ENCODE measurements at places on chromosomes 11 and 22. TPM values are rescaled to one million over a fixed set of nuclear protein-coding genes. Genes with fewer than 3 reads are reported as not detected.
A peak's percentile ranks its signal among the peaks of the same experiment; 100 is the strongest.

The CD6 gene
- total RNA-seq = not detected

The IL17RA gene
- total RNA-seq = 5.9 TPM

The BTBD18 gene
- not detected for total RNA-seq

The INS gene
- total RNA-seq = not detected

DNA sequence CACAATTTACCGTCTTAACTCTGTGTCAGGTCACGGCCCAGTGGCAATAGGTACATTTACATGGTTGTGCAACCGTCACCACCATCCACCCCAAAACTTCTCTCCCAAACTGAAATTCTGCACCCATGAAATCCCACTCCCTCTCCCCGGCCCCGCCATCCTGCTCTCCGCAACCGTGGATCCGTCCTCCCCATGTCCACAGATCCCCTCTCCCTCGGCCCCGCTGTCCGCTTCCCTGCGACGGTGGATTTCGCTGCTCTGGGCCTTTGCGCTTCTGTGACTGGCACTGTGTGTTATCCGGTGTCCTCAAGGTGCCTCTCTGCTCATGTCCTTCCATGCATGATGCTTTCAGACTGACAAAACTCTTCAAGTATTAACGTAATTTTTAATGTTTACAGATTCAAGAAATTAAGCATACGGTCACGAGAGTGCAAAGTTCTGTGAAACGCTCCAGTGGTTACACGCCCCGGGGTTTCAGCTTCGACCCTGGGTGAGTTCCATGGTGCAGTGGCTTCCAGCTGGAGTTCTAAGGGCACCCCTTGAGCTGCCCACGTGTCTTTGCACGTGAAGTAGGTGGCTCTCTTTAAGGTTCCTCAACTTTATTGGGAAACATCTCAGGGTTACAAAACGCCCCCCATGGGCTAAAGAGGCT lies 76.4 kb downstream of the KCNQ1 start:
- DNase-seq = no peak

DNA sequence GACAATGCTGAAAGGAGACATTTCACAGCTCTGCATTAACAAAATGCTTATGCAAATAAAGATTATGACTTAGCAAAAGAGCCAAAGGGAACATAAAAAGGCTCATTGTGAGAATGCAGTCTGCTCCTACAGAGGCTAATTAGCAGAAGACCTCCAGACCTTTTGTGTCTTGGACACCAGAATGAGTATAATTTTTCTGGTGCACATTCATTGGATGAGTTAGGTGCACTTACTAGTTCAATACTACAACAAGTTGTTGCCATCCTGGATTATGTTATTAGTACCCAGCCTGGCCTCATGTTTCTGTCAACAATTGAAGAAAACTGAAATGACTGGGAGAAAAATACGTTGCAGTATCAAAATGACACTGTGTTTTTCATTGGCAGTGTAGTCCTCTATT lies 613.2 kb upstream of the CHORDC1 start:
- no peak for DNase-seq

DNA sequence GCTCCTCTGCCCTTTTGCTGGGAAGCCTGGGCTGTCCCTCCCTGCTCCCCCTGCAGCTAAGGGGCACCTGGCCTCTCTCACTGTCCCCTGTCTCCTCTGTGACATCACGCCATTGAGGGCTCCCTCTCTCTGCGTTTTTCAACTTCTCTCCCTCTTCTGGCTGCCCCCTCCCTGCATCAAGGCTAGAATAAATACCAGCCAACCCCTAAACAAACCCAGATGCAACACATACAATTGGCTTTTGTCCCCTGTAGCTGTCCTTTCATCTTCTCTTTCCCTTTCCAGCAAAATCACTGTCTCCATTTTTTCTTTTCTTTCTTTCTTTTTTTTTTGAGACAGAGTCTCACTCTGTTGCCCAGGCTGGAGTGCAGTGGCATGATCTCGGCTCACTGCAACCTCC lies 3.3 kb upstream of the MIEF1 start:
- DNase-seq = no peak

GRCh38 chr11:3843326-3843725 lies 2.6 kb upstream of the RHOG start:
- DNase-seq = no peak

GRCh38 chr22:28855355-28856094 lies 27.8 kb upstream of the ZNRF3 start:
- peak; percentile 72 for DNase-seq

DNA sequence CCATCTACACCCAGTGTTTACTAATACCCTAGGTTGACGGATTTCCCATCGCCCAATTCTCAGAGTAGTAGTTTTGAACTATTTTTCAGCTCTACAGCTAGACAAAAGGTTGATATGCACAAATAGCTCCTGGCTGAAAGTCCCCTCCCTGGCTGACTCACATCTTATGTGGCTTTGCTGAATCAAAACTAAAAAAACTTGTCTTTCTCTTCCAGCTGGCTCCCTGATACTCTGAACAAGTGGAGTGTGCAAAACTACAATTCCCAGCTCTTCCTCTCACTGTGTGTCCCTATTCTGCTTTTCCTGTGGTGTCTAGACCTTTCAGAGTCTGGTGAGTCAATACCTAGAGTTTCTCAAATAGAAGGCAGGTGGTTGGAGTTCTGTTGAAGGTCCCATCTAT lies 12.7 kb upstream of the LARGE1 start:
- DNase-seq = peak; percentile 2

DNA sequence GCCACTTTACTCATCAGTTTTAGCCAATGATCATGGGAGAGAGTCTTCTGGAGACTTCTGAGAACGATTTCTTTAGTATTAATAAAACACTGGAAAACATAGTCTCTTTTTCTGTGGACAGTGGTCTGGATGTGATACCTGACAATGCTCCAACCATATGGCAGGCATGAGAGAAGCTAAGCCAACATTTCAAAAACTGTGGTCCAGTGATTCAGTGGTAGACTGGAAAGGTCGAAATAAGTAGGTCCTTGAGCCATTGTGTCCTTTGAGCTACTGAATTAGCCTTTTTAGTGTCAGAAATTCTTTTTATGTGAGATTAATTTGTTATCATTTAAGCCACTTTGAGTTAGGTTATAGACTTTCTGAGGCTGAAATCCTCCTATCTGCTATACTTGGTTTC lies 197.7 kb upstream of the CTSC start:
- DNase-seq = no peak

DNA sequence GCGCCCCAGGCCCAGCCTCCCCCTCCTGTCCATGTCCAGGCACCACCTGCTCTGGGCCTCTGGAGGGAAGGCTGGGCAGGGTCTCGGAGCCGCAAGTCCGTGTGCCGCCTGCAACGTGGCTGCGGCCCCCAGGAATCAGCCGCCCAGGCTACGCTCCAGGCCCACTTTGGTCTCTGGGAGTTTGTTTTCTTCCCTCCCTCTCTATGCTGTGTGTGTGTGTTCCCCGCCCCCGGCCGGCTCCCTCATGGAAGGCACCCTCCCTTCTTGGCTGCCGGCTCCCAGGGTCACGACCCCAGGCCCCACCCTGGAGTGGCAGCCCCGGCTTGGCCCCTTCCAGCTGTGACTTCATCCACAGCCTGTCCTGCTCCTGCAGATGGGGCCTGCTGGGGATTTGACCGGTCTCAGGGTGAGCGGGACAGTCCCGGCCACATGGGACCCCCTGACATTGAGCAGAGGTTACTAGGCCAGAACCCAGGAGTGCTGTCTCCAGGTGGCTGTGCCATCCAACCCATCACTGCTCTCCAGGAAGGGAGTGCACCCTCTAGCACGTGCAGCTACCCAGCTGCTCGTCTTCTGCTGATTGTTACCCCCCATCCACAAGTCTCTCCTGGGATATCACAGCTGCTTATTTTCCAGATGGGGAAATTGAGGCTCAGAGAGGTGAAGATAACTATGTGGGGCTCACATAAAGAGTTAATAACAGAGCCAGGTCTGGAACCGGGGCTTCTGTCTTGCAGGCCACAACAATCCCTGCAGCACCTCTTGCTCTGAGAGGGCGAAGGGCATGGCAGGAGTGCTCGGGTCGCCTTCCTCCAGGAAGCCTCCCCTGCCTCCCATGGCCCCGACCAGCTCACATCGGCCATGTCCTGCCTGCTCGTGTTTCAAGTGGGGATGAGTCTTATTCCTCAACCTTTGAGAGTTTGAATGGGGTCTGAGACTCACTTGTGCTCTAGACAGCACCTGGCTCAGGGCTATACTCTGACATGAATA lies 2.8 kb upstream of the LIF start:
- DNase-seq = no peak

GRCh38 chr11:21109341-21109740 lies 440.0 kb downstream of the NELL1 start:
- DNase-seq = no peak

- DNase-seq = peak; percentile 79
Measured at GRCh38 chr11:8342821-8343681, 79.4 kb upstream of the LMO1 start.

- peak; percentile 24 for DNase-seq
Measured at GRCh38 chr11:44456544-44457300, 108.7 kb upstream of the CD82 start.

DNA sequence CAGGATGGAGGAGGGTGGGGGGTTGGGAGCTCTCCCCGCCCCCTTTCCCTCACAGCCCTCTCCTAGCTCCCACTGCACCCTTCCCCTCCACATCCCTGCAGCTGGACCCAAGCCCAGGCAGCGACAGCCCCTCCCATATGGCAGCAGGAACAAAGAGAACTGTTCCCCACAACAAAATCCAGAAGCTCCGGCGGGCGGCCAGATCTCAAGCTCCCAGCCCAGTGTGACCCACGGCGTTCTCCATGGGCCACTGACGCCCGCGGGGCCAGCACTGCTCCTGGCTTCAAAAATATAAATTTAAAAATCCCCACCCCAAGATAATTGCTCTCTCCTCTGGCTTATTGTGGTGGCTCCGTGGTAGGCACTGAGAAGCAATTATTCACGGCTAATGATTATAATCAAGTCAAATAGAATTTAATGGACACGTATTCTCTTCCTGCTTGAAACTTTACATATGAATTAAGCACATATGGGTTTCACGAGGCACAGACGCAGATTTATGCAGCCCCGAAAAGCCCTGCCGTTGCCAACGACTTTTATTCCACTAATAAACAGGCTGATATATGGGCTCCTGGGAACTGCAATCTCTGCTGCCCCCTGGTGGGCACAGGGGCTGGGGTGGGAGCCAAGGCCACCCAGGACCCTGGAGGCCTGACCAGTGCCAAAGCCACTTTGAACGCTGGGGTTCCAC lies 17.5 kb downstream of the MACROD1 start:
- DNase-seq = peak; percentile 82

GRCh38 chr22:43502306-43502874 lies 90.6 kb downstream of the MPPED1 start:
- DNase-seq = no peak
